ENCODE measurements at places on chromosomes 6 and 20.
A peak's percentile ranks its signal among the peaks of the same experiment; 100 is the strongest.

DNA sequence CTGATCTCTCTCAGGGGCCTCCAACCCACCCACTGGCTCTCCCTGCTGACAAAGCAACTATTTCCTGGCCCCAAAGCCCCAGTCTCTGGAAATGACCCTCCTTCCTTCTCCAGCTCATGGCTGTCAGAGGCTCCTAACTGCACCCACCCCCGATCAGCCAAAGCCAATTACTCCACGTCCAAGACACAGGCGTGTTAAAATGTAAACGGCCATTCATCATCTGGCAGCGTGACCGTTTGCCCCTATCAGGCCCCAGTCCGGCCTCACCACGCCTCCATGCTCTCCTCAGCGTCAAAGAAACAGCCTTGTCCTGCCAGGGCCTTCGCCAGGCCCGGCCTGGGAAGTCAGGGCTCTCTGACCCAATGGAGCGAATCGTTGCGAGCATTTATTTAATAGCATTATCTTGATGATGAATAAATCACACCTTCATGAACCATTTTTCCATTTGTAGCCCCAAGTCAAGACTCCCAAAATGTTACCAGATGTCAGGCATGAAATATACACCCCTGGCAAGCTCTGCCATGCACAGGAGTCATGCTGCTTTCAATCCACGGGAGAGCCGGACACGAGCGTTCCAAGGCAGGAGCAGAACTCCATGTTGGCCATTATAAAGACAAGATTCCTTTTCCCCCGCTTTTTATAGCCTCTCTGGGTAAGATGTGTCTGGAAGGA, 17.7 kb downstream of the RIPOR3 start:
- no peak overlapping the region for H3K27ac ChIP-seq
- no peak for DNase-seq
- no peak overlapping the region for H3K4me3 ChIP-seq
- no peaks in the 10 kb centered on the region for H3K27me3 ChIP-seq

DNA sequence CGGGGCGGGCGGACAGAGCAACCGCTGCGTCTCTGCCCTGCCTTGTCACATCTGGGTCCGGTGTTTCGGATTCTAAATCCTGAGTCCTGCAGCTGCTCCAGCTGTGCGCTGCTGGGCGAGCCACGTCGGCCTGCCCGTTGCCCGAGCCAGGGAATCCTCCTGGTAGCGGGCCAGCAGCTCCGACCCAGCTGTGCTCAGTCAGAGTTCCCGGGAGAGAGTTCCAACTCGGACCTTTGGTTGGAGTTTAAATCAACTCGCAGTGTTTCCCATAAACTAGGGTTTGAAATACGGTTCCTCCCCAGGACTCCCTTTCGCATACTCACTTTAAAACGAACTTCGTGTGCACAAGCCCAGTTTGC, 315 bp upstream of the PDE10A start:
- DNase-seq = no peak
- no peak overlapping the region for H3K27ac ChIP-seq
- H3K4me3 ChIP-seq = no peak overlapping the region
- peaks cover 51% of the 10 kb centered on the region for H3K27me3 ChIP-seq

- H3K27me3 ChIP-seq = peaks cover 33% of the 10 kb centered on the region
- no peak overlapping the region for H3K4me3 ChIP-seq
- H3K27ac ChIP-seq = no peak overlapping the region
- DNase-seq = no peak
- peaks cover 7% of the 10 kb centered on the region for H3K4me1 ChIP-seq
- no peaks in the 10 kb centered on the region for H3K36me3 ChIP-seq
Observed at GRCh38 chr6:169249057-169249456, 4.6 kb downstream of the THBS2 start.

DNA sequence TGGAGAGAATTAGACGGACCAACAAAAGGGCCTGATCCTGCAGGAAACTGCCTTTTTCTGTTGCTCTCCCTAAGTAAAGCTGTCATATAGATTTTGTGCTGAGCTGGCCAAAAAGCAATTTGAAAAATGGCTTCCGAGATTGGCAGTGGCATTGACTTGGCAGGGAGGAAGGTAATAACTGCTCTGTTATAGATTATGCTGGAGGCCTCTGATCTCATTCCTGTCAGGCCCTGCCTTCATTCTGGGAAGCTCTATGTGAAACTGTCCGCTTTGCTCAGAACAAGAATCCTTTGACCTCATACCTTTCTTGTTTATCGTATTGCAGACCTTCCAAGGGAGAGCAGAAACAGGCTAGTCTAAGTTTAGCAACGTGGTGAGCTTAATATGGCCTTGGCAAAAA, 234.4 kb downstream of the PHACTR1 start:
- peaks cover 4% of the 10 kb centered on the region for H3K36me3 ChIP-seq
- H3K27ac ChIP-seq = no peak overlapping the region
- H3K4me3 ChIP-seq = no peak overlapping the region

DNA sequence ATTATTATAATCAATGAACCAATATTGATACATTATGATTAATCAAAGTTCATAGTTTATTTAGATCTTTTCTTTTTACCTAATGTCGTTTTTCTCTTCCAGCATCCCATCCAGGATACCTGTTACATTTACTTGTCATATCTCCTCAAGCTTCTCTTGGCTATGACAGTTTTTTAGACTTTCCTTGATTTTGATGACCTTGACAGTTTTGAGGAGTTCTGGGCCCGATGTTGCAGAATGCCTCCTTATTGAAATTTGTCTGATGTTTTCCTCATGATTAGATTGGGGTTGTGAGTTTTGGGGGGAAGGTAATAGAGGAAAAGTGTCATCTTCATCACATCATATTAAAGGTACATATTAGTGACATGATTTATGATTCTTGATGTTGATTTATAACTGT, 3.8 kb upstream of the SIRPD start:
- DNase-seq = no peak
- H3K36me3 ChIP-seq = no peaks in the 10 kb centered on the region
- H3K4me1 ChIP-seq = no peaks in the 10 kb centered on the region
- H3K27ac ChIP-seq = no peak overlapping the region

GRCh38 chr20:8808202-8808535, 260.7 kb upstream of the PLCB4 start:
- H3K4me3 ChIP-seq = no peak overlapping the region
- DNase-seq = no peak
- peaks cover 12% of the 10 kb centered on the region for H3K4me1 ChIP-seq
- H3K36me3 ChIP-seq = no peaks in the 10 kb centered on the region
- H3K27ac ChIP-seq = no peak overlapping the region

GRCh38 chr6:52523378-52524142, 53.3 kb downstream of the TRAM2 start:
- peaks cover 25% of the 10 kb centered on the region for H3K4me1 ChIP-seq
- H3K27me3 ChIP-seq = no peaks in the 10 kb centered on the region
- no peak overlapping the region for H3K27ac ChIP-seq
- no peak overlapping the region for H3K4me3 ChIP-seq
- no peak for DNase-seq

DNA sequence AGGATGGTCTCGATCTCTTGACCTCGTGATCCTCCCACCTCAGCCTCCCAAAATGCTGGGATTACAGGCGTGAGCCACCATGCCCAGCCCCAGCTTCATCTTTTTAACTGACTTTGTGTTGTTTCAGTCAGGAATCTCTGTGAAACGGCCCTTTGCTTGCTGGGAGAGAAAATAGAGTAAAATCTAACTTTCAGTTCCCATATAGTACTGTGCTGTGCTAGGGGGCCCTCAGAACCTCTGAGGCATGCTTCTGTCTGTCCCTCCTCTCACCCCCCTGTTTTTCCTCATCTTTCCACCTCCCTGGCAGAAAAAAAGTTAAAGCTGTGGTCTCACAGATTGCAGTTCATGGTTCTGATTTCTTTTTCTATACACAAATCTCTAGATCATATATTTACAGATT, 48.4 kb downstream of the LRP11 start:
- DNase-seq = no peak
- H3K27ac ChIP-seq = no peak overlapping the region
- no peak overlapping the region for H3K4me3 ChIP-seq
- no peaks in the 10 kb centered on the region for H3K27me3 ChIP-seq
- H3K36me3 ChIP-seq = peaks cover 5% of the 10 kb centered on the region
- H3K4me1 ChIP-seq = no peaks in the 10 kb centered on the region

- peaks cover 51% of the 10 kb centered on the region for H3K27me3 ChIP-seq
Observed at GRCh38 chr20:10170261-10170660, 48.4 kb upstream of the SNAP25 start.

GRCh38 chr20:62232194-62232593, 6.1 kb upstream of the OSBPL2 start:
- no peak overlapping the region for H3K27ac ChIP-seq
- no peaks in the 10 kb centered on the region for H3K27me3 ChIP-seq
- DNase-seq = no peak
- no peaks in the 10 kb centered on the region for H3K36me3 ChIP-seq

GRCh38 chr20:2749951-2750490, 50.4 kb downstream of the CPXM1 start:
- H3K4me3 ChIP-seq = no peak overlapping the region
- no peak overlapping the region for H3K27ac ChIP-seq
- peaks cover 38% of the 10 kb centered on the region for H3K4me1 ChIP-seq
- H3K36me3 ChIP-seq = no peaks in the 10 kb centered on the region

- peaks cover 32% of the 10 kb centered on the region for H3K4me1 ChIP-seq
- no peaks in the 10 kb centered on the region for H3K27me3 ChIP-seq
- peak overlapping the region; percentile 43 for H3K27ac ChIP-seq
- no peak for DNase-seq
- peaks cover 16% of the 10 kb centered on the region for H3K36me3 ChIP-seq
Observed at GRCh38 chr6:16181439-16182297, 52.8 kb downstream of the MYLIP start.

GRCh38 chr6:14567842-14568241, 450.3 kb downstream of the CD83 start:
- no peak for DNase-seq
- no peak overlapping the region for H3K4me3 ChIP-seq
- H3K36me3 ChIP-seq = no peaks in the 10 kb centered on the region

DNA sequence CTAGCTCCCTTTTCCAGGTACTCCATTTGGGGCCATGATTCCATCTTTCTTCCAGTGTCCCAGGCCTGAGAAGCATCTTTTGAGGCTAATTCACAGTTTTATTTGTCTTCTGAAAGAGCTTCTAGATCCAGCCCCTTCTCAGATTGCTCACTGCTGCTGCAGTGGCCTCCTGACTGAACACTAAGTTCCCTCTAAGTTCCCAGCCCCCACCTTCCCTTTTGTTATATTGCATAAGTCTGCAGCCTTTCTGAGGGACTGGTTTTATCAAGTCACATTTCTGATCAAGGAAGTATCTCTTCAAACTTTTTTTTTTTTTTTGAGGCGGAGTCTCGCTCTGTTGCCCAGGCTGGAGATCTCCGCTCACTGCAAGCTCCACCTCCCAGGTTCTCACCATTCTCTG, 10.7 kb downstream of the MAPRE1 start:
- H3K4me3 ChIP-seq = no peak overlapping the region
- H3K27ac ChIP-seq = peak overlapping the region; percentile 22
- peaks cover 37% of the 10 kb centered on the region for H3K4me1 ChIP-seq
- no peaks in the 10 kb centered on the region for H3K27me3 ChIP-seq

GRCh38 chr6:145375502-145375901, 359.8 kb downstream of the EPM2A start:
- no peak overlapping the region for H3K27ac ChIP-seq
- no peaks in the 10 kb centered on the region for H3K27me3 ChIP-seq
- no peak overlapping the region for H3K4me3 ChIP-seq
- no peaks in the 10 kb centered on the region for H3K4me1 ChIP-seq

DNA sequence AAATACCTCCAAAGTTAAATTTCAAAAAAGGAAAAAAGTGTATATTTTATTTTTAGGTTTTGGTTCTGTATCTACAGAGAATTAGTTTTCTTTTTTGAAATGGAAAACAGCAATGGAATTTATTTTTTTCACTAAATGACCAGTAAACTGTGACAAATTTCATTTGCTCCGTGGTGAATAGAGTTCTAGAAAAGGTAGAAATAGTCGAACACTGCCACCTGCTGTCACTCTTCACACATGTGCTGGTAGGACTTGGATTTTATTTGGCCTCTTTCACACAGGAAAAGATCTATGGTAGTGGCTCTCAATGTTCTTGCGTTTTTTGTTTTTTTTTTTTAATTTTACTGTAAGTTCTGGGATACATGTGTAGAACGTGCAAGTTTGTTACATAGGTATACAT, 312.5 kb downstream of the EYA4 start:
- H3K27me3 ChIP-seq = no peaks in the 10 kb centered on the region
- H3K27ac ChIP-seq = no peak overlapping the region
- DNase-seq = no peak
- H3K36me3 ChIP-seq = no peaks in the 10 kb centered on the region
- H3K4me1 ChIP-seq = no peaks in the 10 kb centered on the region

GRCh38 chr6:51578994-51579393, 508.4 kb downstream of the PKHD1 start:
- H3K36me3 ChIP-seq = peaks cover 4% of the 10 kb centered on the region
- no peak overlapping the region for H3K4me3 ChIP-seq
- H3K4me1 ChIP-seq = no peaks in the 10 kb centered on the region
- H3K27me3 ChIP-seq = no peaks in the 10 kb centered on the region
- no peak for DNase-seq

DNA sequence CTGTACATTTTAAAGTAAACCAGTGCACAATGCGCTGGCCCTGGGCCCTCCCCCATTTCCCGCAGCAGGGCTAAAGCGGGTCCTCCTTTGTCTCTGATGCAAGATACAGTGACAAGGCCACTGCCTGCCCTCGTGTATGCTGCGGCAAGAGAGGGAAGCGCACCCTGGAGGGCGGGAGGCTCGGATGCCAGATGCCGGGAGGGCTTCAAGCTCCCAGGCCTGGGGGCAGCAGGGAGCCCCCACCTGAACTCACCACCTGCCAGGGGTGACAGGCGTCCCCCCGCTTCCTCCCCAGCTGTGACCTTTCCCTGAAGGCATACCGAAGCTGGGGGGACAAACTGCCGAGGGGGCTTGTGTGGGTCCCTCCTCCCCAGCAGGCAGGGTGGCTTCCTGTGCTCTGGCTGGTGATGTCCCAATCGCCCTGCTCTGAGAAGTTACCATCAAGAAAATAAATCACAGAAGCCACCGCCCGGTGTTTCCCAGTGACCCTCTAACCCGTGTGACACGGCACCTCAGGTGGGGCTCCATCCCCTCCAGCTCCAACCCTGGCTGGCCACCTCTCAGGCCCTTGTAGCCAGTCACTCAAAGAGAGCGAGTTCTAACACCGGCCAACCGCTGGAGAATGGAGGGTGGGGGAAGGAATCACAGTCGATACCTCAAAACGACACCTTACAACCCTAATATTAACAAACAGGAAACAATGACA, 203.3 kb downstream of the PREX1 start:
- peaks cover 23% of the 10 kb centered on the region for H3K4me1 ChIP-seq
- H3K27ac ChIP-seq = no peak overlapping the region
- H3K36me3 ChIP-seq = peaks cover 4% of the 10 kb centered on the region
- no peak overlapping the region for H3K4me3 ChIP-seq

DNA sequence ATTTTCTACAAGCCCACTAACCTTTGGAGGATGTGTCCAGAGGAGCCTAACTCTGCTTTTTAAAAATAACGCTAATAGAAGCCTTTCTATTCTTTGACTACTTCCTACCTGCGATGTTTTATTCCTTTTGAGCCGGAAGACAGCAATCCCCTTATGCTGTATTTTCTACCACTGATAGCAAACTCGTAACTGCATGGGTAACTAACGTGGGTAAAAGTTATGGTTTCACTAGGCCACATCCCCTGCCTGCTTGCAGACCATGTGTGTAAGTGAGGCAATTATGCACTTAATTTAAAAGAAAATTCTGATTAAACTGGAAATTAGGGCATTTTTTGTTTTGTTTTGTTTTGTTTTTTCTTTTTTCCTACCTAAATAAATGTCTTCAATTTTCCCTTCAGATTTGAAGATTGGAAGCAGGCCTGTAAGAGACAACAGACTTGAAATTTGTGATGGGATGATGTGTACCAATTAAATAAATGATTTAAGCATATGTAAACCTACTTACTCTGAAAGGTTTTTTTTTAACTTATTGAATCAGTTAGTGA, 931 bp downstream of the UFL1 start:
- H3K4me3 ChIP-seq = peak overlapping the region; percentile 94
- H3K27ac ChIP-seq = peak overlapping the region; percentile 99
- H3K27me3 ChIP-seq = no peaks in the 10 kb centered on the region
- no peak for DNase-seq
- peaks cover 9% of the 10 kb centered on the region for H3K4me1 ChIP-seq

Measured in natural killer cell treated with Interleukin-12 subunit alpha and Interleukin-12 subunit beta and Interleukin-15 and Interleukin-18, amount 100 ng/mL, for 72 hours (primary cell).